Activated CD8-positive, alpha-beta memory T cell treated with anti-CD3 and anti-CD28 coated beads for 1 hour (primary cell): ENCODE measurements at places on chromosomes 4 and X.
A peak's percentile ranks its signal among the peaks of the same experiment; 100 is the strongest.

DNA sequence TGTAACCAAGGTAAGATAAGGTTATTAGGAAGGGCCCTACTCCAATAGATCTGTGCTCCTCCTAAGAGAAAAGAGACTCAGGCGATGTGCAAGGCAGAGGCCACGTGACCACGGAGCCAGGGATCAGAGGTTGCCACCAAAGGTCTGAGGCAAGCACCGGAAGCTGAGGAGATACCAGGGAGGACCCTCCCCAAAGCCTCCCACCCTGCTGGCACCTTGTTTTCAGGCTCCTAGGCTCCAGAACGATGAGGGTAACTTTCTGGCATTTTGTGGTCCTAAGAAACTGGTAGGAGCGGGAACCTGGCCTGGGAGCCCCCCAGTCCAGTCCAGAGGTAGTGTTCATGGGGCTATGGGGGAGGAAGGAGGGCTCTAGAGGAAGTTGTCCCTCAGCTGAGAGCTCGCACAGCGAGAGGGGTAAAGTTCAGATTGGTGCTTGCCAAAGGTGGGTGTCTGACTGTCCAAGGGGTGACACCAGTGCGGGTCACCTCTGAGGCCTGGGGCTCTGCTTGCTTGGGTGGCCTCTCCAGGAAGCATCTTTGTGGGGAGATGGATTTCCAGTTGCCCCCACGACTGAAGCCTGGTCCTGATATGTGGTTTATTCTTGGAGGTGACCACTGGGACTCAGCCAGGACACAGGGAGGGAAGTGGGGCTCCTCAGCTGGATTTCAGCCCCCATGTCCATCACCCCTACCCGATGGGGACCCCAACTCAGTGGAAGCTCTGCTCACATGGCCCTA is 7.5 kb upstream of the LETM1 start:
- no peak for DNase-seq

GRCh38 chr4:86032476-86033022 is 327.3 kb downstream of the MAPK10 start:
- DNase-seq: no peak

DNA sequence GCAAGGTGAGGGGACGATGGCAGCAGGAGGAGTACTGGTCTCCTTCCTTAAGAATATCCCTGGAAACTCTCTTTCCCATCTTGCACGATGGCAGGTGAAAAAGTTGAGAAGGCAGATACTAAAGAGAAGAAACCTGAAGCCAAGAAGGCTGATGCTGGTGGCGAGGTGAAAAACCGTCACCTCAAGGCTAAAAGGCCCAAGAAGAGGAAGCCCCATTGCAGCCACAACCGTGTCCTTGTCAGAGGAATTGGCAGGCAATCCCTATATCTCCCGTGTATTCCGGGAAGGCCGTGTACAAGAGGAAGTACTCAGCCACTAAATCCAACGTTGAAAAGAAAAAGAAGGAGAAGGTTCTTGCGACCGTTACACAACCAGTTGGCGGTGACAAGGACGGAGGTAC is 40.0 kb downstream of the CRLF2 start:
- DNase-seq: no peak

- no peak for DNase-seq
Observed at GRCh38 chr4:73309211-73309610, 50.6 kb upstream of the ANKRD17 start.

GRCh38 chrX:10482261-10482660 is 138.1 kb downstream of the MID1 start:
- no peak for DNase-seq

GRCh38 chrX:153636716-153637115 is 10.3 kb upstream of the DUSP9 start:
- DNase-seq: no peak

DNA sequence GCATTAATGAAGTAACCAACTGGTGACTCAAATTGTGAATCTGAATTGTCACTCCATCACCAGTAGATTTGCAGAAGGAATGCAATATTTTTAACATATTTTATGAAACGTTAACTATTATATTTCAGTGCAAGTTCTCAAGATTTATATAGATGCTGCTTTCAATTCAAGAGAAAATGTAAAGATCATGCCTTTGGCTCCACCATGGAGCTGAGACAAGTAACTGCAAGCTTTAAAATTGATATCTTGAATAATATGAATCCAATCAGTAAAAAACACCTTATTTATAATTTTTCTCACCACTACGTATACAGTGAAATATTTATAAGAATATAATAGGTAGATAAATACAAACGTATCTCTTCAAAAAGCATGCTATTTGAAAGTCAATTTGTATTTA is 27.8 kb upstream of the GALNTL6 start:
- DNase-seq: no peak

DNA sequence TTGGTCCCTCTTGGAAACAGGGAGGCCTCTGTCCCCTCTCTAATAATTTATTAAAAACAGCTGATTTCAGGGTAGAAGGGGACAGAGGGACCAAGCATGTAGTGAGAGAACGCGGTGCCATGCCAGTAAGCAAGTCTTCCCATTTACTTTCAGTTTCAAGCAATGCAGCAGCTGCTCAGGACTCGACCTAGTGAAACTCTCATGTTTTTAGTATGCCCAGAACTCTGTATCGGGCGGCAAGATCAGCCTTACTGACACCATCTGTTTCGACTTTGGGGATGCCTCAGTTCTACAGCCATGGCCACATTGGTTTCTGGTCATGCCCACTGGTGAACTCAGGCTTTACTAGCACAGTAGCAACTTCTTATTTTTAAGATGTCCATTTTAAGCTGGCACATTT is 40.6 kb downstream of the ZNF81 start:
- no peak for DNase-seq

GRCh38 chr4:141065872-141066271 is 67.4 kb downstream of the RNF150 start:
- no peak for DNase-seq

DNA sequence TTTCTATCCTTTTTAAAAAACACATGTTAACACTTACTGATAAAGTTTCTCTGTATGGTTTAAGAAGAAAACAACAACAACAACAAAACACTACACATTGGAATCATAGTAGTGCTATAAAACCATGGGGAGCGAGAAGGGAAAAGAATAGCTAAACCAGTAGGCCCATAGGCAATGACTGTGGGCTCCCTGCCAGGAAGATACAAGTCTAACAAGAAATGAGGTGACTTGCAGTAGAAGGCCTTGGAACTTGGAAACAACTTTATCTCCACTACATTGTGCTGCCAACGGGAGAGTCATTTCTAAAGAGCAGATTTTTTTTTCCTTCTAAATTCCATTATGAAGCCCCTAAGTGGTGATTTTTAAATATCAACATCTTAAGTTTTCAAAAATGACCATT is 78.0 kb downstream of the GPC4 start:
- no peak for DNase-seq

GRCh38 chrX:106894392-106894909 is 8.7 kb downstream of the RIPPLY1 start:
- peak; percentile 21 for DNase-seq

DNA sequence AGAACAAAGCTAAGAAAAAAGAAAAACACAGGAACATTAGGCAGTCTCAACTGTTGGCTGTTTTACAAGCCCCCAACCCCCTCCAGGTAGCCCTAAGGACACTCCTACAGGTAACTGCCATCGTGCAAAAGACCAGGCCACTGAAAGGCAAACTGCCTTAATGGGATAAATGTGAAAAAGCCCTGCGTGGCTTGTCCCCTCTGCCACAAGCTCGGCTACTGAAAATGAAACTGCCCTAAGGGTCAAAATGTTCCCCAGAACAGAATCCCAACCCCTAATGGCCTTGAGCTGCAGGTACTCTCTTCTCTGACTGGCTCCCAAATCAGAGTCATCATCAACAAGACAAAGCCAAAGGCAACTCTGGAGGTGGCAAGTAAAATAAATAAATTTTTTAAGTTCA is 84.8 kb downstream of the MSN start:
- DNase-seq: no peak

DNA sequence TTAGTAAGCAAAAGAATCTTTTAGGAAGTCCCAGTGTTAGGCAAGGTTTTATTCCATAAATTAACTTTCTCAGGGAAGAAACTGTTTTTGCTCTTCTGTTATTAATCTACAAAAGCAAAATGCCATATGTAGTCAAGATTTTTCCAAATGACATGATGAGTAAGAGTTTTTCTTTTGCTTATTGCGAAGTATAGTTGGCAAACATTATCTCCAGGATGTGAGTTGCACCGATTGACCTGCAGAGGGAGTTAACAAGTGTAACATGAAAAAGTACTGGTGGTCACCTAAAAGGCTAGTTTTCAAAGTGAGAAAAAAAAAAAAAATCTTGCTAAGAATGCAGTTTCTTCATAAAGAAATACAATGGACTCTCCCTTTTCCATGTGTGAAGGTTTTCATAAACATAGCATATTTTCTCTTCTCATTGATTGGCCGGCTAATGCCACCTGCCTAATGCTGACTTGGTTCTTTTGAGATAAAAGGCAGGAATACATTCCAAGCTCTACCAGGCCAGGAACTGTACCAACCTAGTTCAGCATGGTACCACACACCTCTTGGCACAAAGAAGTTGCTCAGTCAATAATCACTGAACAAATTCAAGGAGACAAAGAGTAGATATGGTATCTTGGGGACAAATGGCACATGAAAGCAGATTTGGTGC is 100.2 kb downstream of the LNX1 start:
- DNase-seq: no peak

DNA sequence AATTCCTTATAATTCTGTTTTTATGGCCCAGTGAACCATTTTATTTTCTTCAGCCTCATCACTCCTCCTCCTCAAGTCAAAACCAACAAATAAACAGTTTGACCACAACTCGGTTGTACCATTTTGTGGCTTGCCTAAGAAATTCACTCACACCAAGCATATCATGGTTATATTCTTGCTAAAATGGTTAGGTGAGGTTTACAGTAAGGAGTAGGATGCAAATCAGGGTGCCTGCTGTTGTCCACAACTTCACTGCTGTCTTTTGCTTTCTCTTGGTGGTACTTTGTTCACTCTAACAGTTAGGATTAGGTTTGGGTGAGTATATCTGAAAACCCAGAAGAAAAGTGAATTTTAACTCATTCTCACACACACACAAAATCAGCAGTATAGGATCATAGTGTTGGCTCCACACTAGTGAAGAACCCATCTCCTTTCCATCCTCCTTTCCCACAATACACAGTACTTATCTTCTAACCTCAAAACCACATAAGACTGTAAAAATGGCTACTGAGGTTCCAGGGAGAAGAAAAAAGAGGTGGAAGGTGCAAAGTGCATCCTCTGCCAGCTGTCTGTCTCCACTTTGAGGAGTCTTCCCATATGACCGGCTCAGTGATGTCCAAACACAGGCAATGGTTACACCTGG is 368.8 kb downstream of the STPG2 start:
- DNase-seq: no peak

- DNase-seq: no peak
Observed at GRCh38 chr4:148664636-148665035, 222.4 kb upstream of the NR3C2 start.

DNA sequence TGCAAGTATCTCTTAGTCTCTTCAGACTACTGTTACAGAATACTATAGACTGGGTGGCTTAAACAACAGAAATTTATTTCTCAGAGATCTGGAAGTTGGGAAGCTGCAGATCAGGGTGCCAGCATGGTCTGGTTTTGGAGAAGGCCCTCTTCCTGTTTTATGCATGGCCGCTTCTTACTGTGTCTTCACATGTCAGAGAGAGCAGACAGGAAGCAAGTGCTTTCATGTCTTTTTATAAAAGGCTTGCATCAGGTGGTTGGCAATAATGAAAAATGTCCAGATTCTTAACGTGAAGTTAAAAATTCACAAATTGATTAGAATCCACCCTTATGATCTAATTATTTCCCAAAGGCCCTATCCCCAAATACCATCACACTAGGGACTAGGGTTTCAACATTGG is 284.9 kb downstream of the RPA4 start:
- DNase-seq: no peak

DNA sequence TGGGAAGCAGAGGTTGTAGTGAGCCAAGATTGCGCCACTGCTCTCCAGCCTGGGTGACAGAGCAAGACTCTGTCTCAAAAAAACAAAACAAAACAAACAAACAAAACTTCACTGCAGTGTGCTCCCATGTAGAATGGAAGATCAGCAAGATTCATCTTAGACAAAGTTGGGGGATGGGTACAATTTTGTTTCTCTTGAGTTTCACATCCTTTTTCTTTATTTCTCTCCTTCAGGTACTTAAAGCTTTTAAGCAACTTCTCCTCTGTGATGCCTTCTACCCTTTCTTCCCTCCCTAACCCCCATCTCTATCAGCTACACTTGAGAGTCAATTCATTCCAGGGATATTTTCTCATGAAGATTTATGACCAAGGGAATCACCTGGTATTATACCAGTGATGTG is 15.5 kb upstream of the RBBP7 start:
- DNase-seq: no peak

DNA sequence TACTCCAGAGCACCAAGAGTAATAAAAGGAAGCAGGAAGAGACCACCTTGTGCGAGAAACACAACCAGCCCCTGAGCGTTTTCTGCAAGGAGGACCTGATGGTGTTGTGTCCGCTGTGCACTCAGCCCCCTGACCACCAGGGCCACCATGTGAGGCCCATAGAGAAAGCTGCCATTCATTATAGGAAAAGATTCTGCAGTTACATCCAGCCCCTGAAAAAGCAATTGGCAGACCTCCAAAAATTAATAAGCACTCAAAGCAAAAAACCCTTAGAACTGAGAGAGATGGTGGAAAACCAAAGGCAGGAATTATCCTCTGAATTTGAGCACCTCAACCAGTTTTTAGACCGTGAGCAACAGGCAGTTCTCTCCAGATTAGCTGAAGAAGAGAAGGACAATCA is 5.7 kb downstream of the TRIM75 start:
- no peak for DNase-seq

DNA sequence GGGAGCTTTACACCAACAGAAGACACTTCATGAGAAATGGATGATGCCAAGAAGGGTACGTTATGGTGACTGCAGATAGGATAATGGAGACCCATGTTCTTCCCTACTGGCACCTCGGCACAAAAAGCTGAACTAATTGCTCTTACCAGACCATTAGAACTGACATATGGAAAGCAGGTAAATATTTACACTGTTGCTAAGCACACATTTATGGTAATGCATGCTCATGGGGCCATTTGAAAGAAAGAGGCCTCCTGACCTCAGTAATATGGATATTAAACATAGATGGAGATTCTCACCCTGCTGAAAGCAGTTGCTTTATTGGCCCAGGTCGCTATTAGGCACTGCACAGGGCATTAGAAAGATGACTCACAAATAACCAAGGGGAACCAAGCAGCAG is 1759.6 kb downstream of the C4orf33 start:
- DNase-seq: no peak

DNA sequence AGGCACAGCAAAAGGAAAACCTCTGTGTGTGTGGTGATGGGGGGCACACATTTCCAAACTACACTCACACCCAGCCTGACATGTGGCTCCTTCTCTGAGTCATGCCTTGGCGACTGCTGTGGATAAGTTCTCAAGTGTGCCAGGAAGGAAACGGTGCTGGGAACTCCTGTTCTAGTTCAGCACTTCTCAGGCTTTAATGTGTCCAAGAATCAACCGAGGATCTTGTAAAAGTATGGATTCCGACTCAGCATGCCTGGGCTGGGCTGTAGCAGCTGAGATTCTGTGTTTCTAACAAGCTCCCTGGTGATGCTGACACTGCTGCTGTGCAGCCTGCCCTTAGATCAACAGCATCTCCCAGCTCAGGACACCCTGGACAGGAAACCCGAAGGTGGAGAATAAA is 20.2 kb downstream of the CLNK start:
- DNase-seq: no peak

GRCh38 chr4:153364061-153364460 is 19.6 kb downstream of the MND1 start:
- no peak for DNase-seq
